Subcutaneous preadipocyte (primary cell): ENCODE measurements at places on chromosomes 1 and 21. TPM values are rescaled to one million over a fixed set of nuclear protein-coding genes. Genes with fewer than 3 reads are reported as not detected.

LIPI gene
- total RNA-seq = not detected in 2 replicates

LCE1F gene
- not detected in 2 replicates for total RNA-seq

ATP1A4 gene
- total RNA-seq = not detected in 2 replicates

MTR gene
- 29.8 and 42.8 TPM in 2 replicates for total RNA-seq

IBA57 gene
- total RNA-seq = 3.7 and 4.3 TPM in 2 replicates

AQP10 gene
- total RNA-seq = not detected in 2 replicates

TNFAIP8L2 gene
- total RNA-seq = not detected in 2 replicates

ATP6V1G3 gene
- not detected in 2 replicates for total RNA-seq

PLPPR4 gene
- total RNA-seq = under 0.01 TPM in 2 replicates

TINAGL1 gene
- total RNA-seq = 0.37 and 0.39 TPM in 2 replicates

TMCO4 gene
- 8.1 and 8.6 TPM in 2 replicates for total RNA-seq

AGMAT gene
- total RNA-seq = 2.2 and 2.9 TPM in 2 replicates

RNU1-2 gene
- under 0.01 TPM in 2 replicates for total RNA-seq

PLA2G2C gene
- not detected in 2 replicates for total RNA-seq

SPRR2D gene
- total RNA-seq = not detected in 2 replicates

EFNA3 gene
- 0.39 and 0.73 TPM in 2 replicates for total RNA-seq

CCDC27 gene
- not detected in 2 replicates for total RNA-seq

TNFSF4 gene
- total RNA-seq = 0.73 and 1.8 TPM in 2 replicates

EDN2 gene
- not detected in 2 replicates for total RNA-seq

CD34 gene
- total RNA-seq = under 0.01 and 0.39 TPM in 2 replicates

LACTBL1 gene
- not detected in 2 replicates for total RNA-seq

PROK1 gene
- total RNA-seq = not detected in 2 replicates

DRAXIN gene
- under 0.01 TPM in 2 replicates for total RNA-seq

BNIPL gene
- total RNA-seq = 0.37 and 0.39 TPM in 2 replicates

APCS gene
- not detected in 2 replicates for total RNA-seq

DYRK3 gene
- 26.5 and 30.5 TPM in 2 replicates for total RNA-seq

MMEL1 gene
- not detected in 2 replicates for total RNA-seq

C1orf87 gene
- not detected in 2 replicates for total RNA-seq

THEMIS2 gene
- 10.3 and 13.9 TPM in 2 replicates for total RNA-seq

AIM2 gene
- total RNA-seq = 1.8 and 2.7 TPM in 2 replicates

PDE9A gene
- 4.4 and 10.0 TPM in 2 replicates for total RNA-seq

OR2L13 gene
- total RNA-seq = not detected in 2 replicates

PMVK gene
- total RNA-seq = 6.8 and 8.1 TPM in 2 replicates

RGSL1 gene
- not detected in 2 replicates for total RNA-seq

FALEC gene
- not detected in 2 replicates for total RNA-seq

PROX1 gene
- total RNA-seq = 0.20 and 0.37 TPM in 2 replicates

LRRC41 gene
- total RNA-seq = 93.3 and 110 TPM in 2 replicates
